Effector CD4-positive, alpha-beta T cell (primary cell): ENCODE measurements at places on chromosomes 3 and 15.

DNA sequence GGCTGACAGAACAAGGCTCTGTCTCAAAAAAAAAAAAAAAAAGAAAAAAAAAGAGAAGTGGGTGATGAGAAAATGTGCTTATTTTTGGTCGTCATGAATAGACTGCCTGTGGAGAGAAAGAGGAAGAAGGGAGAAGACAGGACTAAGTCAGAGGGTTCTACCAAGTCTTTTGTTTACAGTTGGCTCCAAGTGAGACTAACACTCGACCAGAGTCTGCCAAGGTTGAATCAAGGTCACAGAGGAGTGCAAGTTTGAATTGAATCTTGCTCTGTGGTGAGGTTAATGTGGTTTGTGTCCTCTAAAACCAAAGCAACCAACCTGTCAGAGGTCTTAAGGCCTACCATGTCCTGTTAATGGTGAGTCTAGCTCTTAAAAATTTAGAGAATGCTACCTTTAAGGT, 334.1 kb upstream of the GRM7 start:
- no peak for DNase-seq

GRCh38 chr3:186060222-186060621, 48.7 kb downstream of the ETV5 start:
- no peak for DNase-seq

DNA sequence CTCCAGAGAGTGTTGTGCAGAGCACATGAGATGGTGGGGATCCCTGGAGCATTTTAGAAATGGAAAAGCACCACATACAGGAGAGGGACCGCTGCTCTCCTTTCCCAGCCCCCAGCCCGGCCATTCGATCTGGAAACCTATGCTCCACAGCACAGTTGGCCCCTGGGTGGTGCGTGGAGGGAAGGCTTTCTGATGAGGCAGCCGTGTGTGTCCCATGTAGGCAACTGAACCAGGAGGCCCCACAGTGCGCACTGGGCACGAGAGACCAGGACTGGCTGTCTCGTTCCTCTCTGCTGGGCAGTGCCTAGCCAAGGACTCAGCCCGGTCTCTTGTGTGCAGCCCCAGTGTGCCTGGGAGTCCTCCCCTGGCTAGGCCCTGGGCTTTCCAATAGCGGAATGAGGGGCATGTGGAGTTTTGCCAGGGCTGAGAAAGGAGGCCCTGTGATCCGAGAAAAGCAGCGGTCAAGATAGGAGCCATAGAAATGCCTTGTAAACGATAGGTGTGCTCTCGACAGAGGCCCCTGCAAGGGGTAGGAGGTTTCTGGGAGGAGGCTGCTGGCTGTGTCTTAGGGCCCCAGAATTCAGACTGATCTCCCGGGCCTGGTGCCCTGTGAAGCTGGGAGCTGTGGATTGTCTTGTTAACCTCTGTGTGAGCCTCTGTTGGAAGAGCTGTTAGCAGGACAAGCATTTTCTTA, 39.0 kb downstream of the CHDH start:
- no peak for DNase-seq

DNA sequence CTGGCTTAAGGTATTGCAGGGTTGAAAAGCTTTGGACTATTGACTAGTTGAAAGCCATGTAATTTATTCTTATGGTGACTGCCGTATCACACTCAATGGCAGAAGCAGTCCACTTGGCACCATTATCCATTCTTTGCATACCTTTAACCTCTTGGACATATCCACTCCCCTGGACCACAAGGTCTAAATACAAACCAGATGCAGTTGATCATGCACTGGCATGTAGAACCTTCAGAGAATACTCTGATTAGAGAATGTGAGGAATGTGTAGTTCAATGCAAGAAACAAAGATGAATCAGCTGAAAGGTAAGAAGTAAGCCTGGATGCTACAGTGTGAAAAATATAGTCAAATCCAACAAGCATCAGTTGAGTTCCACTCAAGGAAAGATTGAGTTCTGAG, 93.1 kb downstream of the FRMD5 start:
- DNase-seq: no peak

- no peak for DNase-seq
Measured at GRCh38 chr3:8875836-8876235, 87.4 kb downstream of the RAD18 start.

- no peak for DNase-seq
Measured at GRCh38 chr3:194389269-194389668, 9.8 kb downstream of the GP5 start.

DNA sequence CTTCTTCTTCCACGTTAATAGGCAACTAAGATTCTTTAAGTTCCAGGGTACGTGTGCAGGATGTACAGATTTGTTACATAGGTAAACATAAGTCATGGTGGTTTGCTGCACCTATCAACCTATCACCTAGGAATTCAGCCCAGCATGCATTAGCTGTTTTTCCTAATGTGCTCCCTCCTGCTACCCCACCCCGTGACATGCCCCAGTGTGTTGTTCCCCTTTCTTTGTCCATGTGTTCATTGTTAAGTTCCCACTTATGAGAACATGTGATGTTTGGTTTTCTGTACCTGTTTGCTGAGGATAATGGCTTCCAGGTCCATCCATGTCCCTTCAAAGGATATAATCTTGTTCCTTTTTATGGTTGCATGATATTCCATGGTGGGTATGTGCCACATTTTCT, 21.1 kb downstream of the GTF2A2 start:
- DNase-seq: no peak
